ENCODE measurements at places on chromosomes 12 and 14.

DNA sequence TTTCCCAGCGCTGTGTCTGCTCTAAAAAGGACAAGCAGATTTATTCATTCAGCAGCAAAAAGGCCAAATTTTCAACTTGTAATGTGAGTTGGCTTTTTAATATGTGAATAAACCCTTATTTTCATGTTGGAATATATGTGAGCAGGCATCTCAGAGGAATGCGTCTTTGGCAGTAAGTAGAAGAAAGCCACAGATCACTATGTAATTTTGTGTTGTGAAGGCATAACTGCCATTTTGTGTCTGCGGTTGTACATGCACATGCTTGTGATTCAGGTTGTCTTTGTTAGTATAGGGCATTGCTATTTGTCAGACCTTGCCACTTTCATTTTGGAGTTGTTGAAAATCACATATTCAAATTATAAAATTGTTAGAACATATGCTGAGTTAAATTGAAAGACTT is 398.8 kb upstream of the RGS6 start:
- DNase-seq = no peak

- no peak for DNase-seq
Measured at GRCh38 chr14:51836417-51836816, 24.0 kb upstream of the GNG2 start.

GRCh38 chr12:82383930-82384552 is 25.7 kb downstream of the METTL25 start:
- DNase-seq = no peak

DNA sequence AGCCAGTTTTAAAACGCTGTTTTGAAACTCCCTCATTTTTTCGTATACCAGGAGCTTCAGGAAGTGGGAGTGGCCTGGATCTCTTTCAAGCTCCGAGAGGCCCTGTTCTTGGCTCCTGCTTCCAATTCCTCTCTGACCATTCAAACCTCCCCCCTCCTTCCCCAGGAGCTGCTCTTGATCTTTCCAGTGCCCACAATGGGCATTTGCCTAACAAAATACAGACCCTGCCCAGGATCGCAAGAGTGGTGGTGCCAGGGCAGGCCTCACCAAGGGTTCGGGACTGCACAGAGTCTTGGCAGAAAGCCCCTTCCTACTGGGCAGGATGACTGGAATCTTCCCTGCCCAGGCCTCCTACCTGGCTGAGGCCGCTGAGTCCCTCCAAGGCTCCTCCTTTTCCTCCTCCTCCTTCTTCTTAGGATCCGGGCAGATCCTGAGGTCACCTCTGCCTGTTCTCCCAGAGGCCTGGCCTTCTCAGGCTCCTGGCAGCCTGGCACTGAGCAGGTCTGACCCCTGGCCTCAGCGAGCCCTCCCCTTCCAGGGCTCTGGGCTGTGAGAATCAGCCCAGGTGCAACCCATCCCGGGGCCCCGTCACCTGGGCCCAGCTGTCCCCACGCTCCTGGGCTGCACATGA is 46.9 kb upstream of the NOS1 start:
- peak; percentile 1 for DNase-seq

GRCh38 chr14:34020014-34020413 is 69.1 kb upstream of the EGLN3 start:
- no peak for DNase-seq

- no peak for DNase-seq
Measured at GRCh38 chr14:45246691-45247090, 6.3 kb downstream of the MIS18BP1 start.

GRCh38 chr12:118290130-118290529 is 82.6 kb downstream of the TAOK3 start:
- no peak for DNase-seq

- DNase-seq = no peak
Measured at GRCh38 chr12:46475972-46476645, 103.5 kb upstream of the SLC38A2 start.

GRCh38 chr12:88925454-88925853 is 345.2 kb upstream of the KITLG start:
- DNase-seq = no peak

DNA sequence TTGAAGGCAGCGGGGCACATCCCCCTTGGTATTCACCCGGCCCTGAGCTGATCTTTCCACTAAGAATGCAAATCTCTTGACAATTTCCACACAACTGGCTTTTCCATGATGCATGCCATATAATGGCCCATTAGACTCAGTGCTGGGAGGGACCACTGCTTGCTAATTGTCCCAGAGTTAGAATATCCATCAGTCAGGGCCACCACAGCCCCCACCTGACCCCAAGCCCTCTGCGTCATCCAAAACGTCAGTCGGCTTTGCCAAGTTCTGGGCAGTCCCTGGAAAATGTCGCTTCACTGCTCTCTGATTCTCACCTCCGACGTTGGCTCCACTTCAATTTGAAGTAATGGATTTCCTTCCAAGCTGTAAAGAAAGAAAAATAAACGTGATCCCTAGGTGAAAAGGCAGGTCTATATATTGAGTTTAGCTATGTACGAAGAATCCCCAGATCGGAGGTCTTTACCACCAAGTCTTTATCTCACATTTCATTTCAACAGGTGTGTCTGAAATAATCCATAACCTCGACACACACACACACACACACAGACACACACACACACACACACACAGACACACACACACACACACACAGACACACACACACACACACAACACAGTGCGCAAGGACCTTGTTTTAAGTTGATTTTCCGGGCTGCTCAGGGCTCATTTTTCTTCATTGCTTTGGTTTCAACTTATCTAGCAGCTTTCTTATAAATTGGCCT is 165.5 kb upstream of the NOS1 start:
- no peak for DNase-seq

GRCh38 chr14:101665478-101666078 is 95.9 kb upstream of the PPP2R5C start:
- no peak for DNase-seq

DNA sequence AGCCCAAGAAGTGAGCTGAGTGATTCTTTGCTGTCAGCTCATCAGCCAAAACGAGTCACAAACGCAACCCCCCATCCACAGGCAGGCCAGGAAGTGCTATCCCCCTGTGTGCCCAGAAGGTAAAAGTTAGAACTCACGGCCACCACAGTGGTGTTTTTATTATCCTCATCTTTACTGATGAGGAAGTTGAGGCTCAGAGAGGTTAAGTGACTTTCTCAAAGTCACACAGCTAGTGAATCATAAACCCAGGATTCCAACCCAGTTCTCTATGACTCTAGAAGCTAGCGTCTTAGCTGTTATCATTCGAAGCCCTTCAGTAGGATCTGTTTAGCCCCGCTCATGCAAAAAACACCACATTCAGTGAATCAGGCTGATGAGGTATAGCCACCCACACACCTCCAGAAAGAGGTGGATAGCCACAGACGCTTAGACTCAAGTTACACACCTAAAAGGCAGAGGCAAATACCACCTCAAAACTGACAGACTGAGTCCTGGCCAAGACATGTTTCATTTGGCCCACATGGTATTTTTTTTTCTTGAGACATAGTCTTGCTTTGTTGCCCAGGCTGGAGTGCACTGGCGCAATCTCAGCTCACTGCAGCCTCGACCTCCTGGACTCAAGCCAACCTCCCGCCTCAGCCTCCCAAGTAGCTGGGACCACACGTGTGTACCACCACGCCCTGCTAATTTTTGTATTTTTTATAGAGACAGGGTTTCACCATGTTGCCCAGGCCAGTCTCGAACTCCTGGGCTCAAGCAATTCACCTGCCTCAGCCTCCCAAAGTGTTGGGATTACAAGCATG is 100.7 kb downstream of the SCARB1 start:
- no peak for DNase-seq

GRCh38 chr14:31560759-31561154 is 447 bp upstream of the NUBPL start:
- DNase-seq = no peak

- no peak for DNase-seq
Measured at GRCh38 chr12:75751769-75752471, 240.5 kb upstream of the KRR1 start.

- DNase-seq = no peak
Measured at GRCh38 chr14:50447461-50447860, 50.8 kb upstream of the CDKL1 start.

- DNase-seq = no peak
Measured at GRCh38 chr12:118391836-118392235, 15.5 kb downstream of the SUDS3 start.

- no peak for DNase-seq
Measured at GRCh38 chr14:22255017-22255950, 333.7 kb downstream of the DAD1 start.

DNA sequence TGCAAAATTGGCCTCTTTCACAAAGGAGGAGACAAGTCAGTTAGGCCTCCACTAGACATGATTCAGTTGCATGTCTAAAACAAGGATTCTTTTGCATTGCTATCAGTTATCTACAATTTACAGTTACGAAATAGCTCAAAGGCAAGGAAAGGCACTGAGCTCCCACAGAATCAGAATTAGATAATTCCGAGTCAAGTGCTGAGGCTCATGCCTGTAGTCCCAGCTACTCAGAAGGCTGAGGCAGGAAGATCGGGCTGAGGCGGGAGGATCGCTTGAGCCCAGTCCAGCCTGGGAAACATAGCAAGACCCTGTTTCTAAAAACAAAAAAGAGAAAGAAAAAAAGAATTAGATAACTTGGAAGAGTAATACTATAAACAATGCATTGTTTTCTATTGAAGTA is 12.3 kb upstream of the RTRAF start:
- no peak for DNase-seq

GRCh38 chr14:68888025-68888850 is 90.9 kb downstream of the ACTN1 start:
- DNase-seq = no peak

- peak; percentile 52 for DNase-seq
Measured at GRCh38 chr14:38505221-38505972, 249.5 kb upstream of the CLEC14A start.

DNA sequence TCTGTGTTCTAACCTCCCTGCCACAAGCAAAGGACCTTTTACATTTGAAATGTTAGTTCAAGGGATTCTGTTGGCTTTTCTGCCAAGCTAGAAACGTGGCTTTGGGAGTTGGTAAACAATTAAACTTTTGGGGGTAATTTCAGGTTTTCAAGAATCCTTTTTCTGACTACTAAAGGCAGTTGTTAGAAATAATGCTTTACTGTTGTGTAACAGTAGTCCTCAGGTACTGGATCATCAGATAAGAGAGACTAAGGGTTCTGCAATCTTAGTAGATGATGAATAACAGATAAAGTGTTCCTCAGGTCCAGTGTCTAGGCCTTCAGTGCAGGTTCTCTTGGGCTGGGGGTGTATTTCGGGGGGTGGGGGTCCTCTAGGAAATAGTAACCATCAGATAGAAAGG is 192.3 kb downstream of the SYNE2 start:
- DNase-seq = no peak

GRCh38 chr12:46103559-46104383 is 113.4 kb upstream of the SCAF11 start:
- DNase-seq = no peak

DNA sequence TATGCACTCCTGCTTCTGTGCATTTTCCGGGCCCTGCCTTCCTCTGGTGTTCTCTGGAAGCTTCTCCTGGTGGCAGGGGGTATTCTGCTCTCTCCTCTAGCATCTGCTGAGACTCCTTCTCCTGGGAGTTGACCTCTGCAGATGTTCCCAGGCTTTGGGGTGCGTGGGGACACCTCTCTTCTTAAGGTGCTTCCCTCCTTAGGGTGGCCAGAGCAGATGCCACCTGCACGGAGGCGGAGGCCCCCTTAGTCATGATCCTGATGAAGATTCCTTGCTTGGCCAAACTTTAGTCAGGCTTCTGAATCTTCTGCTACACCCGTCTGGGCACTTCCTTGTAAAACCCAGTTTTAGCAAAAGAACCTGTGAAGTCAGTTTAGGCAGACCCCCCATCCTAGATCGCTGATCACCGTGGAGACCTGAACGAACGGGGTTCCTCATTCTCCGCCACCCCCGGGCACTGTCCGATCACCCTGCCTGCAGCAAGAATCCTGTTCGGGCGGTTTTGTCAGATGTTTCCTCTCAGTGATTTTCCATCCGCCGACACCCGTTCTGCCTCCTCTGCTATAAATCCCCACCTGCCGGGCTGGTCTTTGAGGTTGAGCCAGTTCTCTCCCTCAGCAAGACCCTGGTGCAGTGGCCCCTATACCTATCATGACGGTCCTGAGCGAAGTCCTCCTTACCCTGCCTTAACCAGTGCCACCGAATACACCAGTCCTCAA is 111.9 kb downstream of the CALM1 start:
- DNase-seq = no peak

- DNase-seq = no peak
Measured at GRCh38 chr12:72191761-72192160, 80.4 kb upstream of the TRHDE start.

DNA sequence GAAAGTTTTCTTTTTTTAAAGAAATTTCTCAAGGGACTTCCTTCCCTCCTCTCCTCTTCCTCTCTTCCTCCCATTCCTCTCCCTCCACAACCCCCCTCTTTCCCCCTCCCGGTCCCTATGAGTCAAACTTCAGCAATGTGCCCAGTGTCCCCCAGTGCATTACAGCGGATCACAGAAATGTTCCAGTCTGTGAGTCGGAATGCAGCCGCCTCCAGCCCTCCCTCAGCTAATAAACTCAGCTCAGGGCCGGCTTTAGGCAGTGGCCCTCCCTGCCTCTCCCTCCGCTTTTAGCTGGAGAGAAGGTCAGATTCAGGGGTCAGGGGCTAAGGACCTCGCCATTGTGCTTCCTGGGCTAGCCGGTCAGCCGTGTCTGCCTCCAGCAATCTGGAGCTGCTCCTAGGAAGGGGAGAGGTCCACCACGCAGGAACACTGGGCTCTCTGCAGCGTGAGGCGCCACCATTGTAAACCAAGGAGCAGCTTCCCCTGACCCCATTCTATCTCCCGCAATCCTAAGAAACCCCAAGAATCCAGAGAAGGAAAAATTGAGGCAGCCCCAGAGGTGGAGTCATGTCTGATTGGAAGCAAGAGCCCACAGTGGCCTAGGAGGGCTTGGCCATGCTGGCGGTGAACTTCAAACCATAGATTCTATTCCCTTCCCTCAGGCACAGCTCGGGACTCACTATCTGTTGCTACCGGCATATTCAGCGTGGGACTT is 1.1 kb upstream of the HDAC7 start:
- peak; percentile 87 for DNase-seq

- no peak for DNase-seq
Measured at GRCh38 chr12:16184681-16185080, 92.8 kb downstream of the SLC15A5 start.

DNA sequence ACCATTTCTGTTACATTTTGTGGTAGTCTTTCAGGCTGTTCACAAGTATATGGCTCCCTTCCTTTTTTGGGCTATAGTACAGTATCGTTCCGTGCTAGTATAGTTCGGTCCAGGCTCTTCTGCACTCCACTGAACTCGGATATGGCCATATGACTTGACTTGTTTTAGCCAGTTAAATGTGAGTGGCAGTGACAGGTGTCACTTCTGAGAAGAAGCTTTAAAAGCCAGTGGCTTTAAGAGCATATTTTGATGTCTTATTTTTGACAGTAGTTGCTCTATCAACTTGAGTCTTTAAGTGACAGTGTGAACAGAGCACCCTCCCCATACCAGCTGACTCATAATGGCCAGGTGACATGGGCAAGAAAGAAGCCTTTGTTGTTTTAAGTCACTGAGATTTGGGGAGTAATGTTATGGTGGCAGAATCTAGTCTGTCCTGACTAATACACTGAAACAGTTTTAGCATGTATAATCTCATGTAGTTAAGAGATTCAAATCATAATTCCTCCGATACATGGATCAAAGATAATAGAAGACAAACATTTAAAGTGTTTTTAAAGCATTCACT is 64.6 kb downstream of the ANO4 start:
- no peak for DNase-seq

All from BJ (cell line).